ENCODE measurements at places on chromosomes 16 and 17. TPM values are rescaled to one million over a fixed set of nuclear protein-coding genes. Genes with fewer than 3 reads are reported as not detected.
A peak's percentile ranks its signal among the peaks of the same experiment; 100 is the strongest.

DNA sequence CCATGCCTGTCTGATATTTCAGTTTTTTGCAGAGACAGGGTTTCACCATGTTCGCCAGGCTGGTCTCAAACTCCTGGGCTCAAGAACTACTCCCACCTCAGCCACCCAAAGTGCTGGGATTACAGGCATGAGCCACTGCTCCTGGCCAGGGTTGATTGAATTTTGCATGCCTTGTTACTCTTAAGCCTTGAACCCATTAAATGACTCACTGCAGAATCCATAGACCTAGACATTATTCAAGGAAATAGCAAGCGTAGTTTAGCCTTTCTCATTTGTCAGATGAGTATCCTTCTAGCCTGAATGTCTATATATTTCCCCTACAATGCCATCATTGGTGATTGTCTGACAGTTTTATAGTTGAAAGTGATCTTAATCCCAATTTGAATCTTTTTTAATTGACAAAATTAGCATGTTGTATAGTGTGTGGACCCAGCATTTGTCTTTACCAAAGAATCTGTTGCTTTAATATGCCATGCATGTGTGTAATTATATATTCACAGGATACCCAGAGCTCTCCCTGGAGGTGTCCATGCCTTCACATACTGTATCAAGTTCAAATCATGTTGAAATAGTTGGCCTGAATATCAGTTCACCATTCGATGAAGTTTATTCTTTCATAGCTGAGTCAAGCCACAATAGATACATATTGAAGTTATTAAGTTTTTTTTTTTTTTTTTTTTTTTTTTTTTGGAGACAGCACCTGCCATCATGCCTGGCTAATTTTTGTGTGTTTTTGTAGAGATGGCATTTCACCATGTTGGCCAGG, 321.0 kb downstream of the CPPED1 start:
- no peak for DNase-seq

Gene GNGT2
- total RNA-seq = not detected

- DNase-seq = peak; percentile 56
Observed at GRCh38 chr16:2838928-2839327, 8.8 kb downstream of the ZG16B start.

- no peak for DNase-seq
Observed at GRCh38 chr17:61487161-61487988, 35.2 kb downstream of the TBX4 start.

Gene CPHXL2
- total RNA-seq = not detected

- DNase-seq = no peak
Observed at GRCh38 chr17:9837551-9838471, 12.1 kb downstream of the GLP2R start.

GRCh38 chr16:83137326-83137781, 510.6 kb downstream of the CDH13 start:
- no peak for DNase-seq

DNA sequence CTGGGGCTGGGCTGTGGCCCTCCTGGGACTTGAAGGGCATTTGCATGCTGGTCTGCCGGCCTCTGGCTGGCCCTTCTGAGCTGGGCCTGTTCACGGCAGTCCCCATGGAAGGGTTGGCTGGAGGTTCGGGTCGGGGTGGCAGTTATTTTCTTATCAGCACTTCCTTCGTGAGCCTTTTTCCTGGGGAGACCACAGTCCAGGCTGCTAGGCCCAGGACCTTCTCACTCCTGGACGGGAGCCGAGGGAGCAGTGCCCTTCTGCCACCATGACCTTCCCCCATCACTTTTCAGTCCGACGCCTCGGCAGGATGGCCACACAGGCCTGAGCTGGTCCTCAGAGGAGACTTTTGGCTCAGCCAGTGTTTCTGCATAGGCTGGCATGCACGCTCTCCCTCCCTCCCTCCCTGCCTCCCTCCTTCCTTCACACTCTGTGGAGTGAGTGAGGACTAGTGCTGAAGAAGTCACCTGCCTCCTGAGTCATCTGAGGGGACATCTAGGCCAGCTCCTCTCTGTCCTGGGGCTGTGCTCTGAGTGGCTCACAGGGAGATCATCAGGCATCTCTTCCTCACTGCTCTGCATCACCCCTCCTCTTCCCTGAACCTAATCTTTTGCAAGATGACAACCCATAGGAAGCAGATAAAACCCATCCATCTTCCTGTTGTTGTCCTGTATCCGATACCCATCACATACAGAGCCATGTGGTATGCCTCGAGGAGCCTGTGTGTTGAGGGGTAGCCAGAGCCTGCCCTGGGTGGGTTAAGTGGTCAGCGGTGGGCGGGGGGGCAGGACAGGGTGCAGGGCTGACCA, 109.7 kb downstream of the RAP1GAP2 start:
- DNase-seq = no peak

DNA sequence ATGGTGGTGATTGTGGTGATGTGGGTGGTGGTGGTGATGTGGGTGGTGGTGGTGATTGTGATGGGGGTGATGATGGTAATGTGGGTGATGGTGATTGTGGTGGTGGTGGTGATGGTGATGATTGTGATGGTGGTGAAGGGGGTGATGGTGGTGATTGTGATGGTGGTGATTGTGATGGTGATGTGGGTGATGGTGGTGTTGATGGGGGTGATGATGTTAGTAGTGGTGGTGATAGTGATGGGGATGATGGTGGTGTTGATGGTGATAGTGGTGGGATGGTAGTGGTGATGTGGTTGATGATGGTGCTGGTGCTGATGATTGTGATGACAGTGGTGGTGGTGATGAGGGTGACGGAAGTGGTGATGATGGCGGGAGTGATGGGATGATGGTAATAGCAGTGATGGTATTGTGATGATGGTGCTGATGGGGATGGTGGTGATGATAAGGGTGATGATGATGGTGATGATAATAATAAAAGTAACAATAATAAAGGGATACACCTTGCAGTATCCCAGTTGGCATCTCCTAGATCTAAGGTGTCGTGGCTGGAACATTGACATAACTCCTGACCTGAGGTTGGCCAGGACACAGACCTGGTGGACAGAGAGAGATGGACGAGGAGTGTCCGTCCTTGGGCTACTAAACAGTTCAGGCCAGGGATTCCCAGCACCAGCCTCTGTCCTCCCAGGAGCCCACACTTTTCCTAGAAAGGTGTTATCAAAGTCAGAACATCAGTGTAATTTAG, 344.5 kb downstream of the SEC14L1 start:
- DNase-seq = no peak

Gene SREBF1
- 181 TPM for total RNA-seq

- no peak for DNase-seq
Observed at GRCh38 chr16:17389384-17389783, 81.4 kb downstream of the XYLT1 start.

Gene JUP
- total RNA-seq = 205 TPM

Gene CEP112
- total RNA-seq = 16.9 TPM

DNA sequence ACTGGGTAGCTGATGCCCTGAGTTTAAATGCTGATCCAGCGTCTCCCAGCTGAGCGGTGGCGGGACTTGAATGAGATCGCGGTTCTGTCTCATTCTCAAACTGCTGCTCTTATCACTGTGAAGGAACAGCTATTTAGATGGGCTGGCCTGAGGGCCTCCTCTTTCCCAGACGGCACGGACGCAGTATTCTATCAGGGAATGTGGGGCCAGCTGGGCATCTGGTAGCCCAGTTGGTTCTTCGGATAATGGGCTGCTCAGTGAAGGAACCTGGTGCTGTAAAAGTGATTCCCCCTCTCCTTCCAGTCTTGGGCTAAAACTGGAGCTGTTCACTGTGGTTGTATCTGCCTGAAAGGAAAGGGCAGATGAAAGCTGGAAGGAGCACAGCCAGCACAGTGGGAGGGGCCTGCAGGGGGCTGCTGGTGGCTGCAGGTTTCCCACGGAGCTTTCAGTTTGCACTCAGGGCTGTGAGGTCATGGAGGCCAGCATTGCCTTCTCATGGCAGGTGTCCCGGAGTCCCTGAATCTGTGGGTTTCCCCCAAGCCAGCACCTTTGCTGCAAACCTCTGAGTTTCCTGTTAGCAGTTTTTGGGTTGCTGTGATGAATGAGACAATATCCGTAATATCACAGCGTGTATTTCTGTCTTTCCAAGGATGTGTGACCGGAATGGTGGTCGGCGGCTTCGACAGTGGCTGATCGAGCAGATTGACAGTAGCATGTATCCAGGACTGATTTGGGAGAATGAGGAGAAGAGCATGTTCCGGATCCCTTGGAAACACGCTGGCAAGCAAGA, 3.6 kb downstream of the IRF8 start:
- no peak for DNase-seq

GRCh38 chr16:73546341-73546845, 498.5 kb upstream of the ZFHX3 start:
- DNase-seq = no peak

- DNase-seq = peak; percentile 72
Observed at GRCh38 chr16:1188432-1189189, 35.7 kb downstream of the CACNA1H start.

DNA sequence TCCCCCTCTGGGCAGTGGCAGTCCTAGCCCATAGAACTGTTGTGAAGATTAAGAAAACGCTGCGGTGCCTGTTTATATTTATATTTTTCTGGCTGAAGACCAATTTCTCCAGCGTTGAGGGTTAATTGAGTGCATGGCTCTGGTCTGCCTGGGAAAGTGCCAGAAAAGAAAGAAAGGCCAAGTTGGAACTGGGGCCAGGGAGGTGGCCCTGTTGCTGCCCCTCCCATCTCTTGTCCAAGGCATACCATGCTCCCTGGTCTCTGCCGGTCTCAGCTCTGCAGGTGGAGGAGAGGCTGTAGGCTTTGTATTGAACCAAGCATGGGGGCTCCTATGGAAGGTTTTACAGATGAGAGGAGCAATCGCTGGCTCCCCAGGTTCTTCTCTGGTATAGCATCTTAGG, 124.7 kb downstream of the MGAT5B start:
- no peak for DNase-seq

Gene SCNN1B
- total RNA-seq = not detected

Gene TRIM47
- 2.9 TPM for total RNA-seq

GRCh38 chr17:81635973-81636504, 873 bp downstream of the NPLOC4 start:
- no peak for DNase-seq

- DNase-seq = no peak
Observed at GRCh38 chr16:75089486-75090202, 26.9 kb downstream of the LDHD start.

Gene SGCA
- total RNA-seq = not detected
